ENCODE measurements at places on chromosomes 5 and 9.

- peak; percentile 70 for DNase-seq
Observed at GRCh38 chr9:129202613-129203555, 24.8 kb upstream of the IER5L start.

DNA sequence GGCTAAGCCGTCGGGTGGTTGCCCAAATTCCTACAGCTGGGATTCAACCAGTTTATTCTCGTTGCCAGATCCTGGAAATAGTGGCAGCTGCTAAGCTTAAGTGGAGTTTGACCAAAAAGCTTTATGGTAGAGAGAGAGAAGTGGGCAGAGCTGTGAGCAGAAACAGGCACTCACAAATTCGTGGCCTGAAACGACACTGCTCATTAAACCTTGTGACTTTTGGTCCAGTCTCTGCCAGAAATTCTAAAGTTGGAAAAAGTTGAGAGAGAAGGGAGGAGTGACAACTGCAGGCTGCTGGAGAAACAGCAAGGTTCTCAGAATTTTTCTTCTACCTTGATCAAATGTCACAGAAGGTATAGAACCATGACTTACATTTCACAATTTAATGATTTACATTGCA, 131.5 kb downstream of the MTX3 start:
- DNase-seq: no peak

DNA sequence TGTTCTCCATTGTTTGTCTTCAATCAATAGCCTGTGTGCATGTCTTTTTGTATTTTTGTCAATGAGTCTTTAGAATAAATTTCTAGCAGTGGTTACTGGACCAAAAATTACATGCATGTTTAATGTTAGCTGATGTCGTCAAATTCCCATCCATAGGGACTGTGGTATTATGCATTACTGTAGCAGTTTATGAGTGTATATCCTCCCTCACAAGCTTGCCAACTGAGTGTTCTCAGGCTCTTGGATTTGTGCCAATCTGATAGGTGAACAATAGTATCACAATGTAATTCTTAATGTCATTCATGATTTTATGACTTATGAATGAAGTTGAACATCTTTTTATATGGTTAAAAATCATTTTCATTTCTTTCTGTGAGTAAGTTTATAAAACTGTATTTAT, 13.0 kb downstream of the SNX24 start:
- no peak for DNase-seq

DNA sequence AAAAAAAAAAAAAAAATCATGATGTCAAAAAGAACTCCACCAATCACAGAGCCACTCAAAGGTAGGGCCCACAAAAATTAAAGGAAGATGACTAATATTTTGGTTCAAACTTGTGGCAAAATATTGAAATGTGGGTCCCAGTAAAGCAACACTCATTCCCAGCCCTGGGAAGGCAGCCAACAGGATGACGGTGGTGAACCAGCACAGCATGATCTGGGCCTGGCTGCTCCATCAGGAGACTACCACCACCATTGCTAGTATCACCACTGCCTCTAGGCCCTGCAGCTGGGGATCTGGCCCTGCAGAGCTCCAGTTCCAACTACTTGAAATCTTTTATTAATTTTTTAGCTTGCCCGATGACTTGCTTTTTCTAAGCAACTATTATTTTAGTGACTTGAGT, 206.8 kb upstream of the ITGA1 start:
- peak; percentile 54 for DNase-seq

- no peak for DNase-seq
Observed at GRCh38 chr5:37189355-37189754, 59.8 kb downstream of the CPLANE1 start.

- no peak for DNase-seq
Observed at GRCh38 chr9:129338724-129339430, 160.8 kb upstream of the IER5L start.

DNA sequence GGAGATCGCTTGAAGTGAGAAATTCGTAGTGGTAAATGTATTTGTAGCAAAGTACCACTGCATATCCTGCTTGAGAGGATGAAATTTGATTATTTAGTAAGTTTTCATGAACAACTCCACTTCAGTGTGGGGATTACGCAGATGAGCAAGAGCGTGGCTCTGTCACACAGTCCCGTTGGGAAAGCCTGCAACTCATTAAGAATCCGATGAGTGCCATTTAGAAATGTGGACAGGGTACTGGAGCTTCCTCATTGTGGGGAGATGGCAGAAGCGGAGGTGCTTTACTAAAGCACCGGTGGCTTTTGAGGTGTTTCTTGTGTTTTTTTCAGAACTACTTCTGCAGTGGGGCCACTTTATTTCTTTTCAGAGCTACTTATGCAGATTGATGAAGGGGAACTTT, 1.4 kb downstream of the TJP2 start:
- DNase-seq: no peak

DNA sequence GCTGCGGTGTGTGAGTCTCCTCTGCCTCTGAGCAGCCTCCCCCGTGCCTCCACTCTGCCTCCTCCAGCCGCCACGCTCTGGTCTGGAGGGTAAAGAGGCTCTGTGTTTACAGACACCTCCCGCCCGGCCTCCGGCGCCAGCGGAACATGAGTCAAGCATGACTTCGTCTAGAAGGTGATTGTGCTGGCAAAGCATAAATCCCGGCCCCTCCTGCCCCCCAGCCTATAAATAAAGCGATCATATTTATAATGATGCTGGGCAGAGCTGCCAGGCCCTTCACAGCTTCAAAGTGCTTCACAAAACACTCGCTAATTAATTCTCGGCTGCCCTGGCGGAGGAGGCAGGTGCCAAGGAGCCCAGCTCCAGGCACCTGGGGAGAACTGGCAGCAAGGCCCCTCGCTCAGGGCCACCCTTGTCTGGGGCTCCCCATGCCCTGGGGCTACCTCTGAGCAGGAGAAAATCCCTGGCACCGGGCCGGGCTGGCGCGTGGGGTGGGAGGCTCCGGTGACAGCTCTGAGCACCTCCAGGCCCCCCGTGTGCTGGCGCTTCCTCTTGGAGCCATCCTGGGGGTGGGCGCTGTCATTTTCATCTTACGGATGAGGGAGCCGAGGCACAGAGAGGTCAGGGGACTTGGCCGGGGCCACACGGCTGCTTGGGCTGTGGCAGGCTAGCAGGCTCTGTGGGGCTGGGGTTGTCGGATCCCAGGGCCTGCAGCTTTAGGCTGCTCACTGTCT, 87.8 kb downstream of the RXRA start:
- DNase-seq: peak; percentile 66

- peak; percentile 9 for DNase-seq
Observed at GRCh38 chr9:88586452-88586851, 51.5 kb downstream of the NXNL2 start.

- no peak for DNase-seq
Observed at GRCh38 chr9:109329638-109330258, 8.9 kb upstream of the EPB41L4B start.

DNA sequence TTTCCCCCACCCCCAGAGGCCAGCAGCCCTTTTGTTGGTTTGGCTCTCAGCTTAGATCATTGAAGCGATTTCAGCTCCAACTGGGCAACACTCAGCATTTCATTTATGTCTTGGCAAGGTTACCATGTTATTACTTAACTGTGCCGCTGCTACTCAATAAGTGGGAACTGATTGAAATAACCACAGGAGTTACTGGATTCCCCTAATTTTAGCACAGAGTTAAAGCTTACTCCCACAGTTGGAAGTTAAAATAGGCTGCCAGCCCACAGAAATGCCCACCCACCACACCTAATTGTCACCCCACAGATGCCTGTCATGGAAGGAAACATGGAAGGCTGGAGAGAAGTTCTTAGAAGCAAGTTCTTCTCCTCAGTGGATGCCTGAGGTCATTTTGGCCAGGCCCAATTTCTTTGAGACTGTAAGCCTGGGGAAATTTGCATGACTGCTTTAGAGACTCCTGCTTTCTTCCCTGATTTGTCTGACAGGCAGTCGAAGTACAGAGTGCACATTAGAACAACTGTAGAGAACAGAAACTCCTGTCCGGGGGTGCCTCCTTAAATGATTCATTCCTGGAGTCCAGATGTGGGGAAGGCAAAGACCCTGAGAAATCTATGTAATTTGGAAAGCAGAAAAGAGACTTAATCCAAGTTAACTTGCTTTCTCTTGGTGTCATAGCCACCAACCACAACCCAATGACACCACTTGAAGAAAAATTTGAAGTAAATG, 370.0 kb downstream of the ZSWIM6 start:
- no peak for DNase-seq

DNA sequence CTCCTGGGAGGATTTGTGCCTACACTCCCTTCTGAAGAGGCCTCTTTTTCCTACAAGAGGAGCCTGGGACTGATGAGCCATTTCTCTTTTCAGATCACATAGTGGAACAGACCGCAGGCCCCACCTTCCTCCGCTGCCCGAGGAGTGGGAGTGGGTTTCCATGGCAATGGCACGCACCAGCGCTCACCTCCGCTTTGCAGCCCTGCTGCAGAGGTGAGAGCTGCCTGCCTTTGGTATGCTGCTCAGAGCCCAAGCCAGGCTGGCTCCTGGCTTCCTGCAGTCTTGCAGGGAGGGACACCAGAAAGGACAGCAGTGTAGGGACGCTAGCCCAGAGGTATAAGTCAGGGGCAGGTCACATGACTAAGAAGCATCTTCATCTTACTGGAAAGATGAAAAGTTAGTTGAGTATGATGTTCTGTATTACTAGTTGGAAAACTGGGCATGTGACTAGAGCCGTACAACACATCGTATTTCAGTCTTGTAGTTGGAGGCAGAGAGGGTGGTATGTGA, 12.4 kb downstream of the PTTG1 start:
- no peak for DNase-seq

DNA sequence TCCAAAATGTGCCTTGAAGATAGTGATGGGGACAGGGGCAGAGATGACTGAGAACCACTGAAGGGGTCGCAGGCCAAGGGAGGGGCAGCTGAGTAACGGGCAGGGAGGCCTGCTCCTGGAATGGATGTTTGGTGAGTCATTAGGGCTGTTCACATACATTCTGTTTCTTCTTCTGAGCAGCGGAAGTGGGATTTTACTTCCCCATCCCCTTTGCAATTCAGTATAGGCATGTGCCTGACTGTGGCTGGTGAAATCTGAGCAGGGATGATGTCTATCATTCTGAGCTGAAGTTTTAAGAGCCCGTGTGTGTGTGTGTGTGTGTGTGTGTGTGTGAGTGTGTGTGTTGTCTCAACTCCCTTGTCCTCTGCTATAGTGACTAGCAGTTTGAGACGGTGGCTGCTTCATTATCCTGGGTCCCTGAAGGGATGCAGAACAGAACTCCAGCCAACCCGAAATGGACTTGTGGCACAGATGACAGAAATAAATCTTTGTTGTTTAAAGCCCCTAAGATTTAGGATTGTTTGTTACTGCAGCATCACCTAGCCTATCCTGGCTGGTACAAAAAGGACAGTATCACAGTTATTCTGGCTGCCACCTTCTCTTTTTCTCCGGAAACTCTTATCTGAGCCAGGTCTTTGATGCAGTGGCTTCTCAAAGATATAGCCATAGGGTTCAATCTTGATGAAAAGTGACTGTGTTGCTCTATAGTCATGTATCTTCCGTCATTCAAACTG, 29.2 kb upstream of the TGFBI start:
- no peak for DNase-seq

GRCh38 chr9:105339849-105340248, 95.4 kb downstream of the SLC44A1 start:
- DNase-seq: no peak

- DNase-seq: no peak
Observed at GRCh38 chr5:112918679-112919078, 3.3 kb downstream of the REEP5 start.
